Activated CD4-positive, alpha-beta T cell treated with anti-CD3 and anti-CD28 coated beads for 36 hours (primary cell): ENCODE measurements at places on chromosomes 7 and 10.

- DNase-seq: no peak
These were observed 3.5 kb upstream of the CFAP46 start for GRCh38 chr10:132945894-132946255.

- no peak for DNase-seq
These were observed 68.5 kb downstream of the AP3M1 start for GRCh38 chr10:74081941-74082718.

GRCh38 chr10:123382491-123382890 is 228.3 kb downstream of the BUB3 start:
- no peak for DNase-seq

DNA sequence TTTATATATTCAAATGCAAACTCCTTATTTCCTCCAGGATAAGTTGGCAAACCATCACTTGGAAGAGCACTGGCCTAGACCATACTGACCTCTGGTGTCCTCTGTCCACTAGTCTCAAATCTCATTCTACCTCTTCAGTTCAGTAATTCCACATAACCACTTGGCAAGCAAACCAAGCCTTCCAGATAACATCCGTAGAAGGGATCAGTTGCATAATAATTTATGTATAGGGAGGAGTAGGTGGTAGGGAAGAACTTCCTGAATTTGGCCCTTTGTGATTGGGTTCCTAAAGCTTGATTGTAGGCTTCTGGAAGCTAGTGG is 55.0 kb downstream of the WAC start:
- no peak for DNase-seq

DNA sequence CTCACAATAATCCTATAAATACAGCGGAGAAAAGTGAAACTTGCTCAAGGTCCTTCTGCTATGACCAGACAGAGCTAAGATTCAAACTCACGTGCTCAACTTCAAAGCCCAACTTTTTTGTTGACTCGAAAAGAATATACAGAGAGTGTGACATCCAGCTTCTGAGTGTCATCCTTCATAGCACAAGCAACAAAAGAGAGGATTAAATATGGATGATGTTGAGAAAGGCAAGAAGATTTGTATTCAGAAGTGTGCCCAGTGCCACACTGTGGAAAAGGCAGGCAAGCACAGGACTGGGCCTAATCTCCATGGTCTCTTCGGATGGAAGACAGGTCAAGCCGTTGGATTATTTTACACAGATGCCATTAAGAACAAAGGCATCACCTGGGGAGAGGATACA is 2.1 kb upstream of the FAM3C start:
- DNase-seq: no peak

GRCh38 chr7:35374858-35375257 is 121.0 kb upstream of the TBX20 start:
- DNase-seq: no peak

GRCh38 chr7:149415391-149416071 is 45.3 kb downstream of the ZNF777 start:
- no peak for DNase-seq

GRCh38 chr7:7535691-7536090 is at the start of gene COL28A1:
Gene COL28A1, minus strand, starts transcription at chr7:7535873. Its CDS starts 2,998 bp downstream, at chr7:7532875.
- DNase-seq: no peak

DNA sequence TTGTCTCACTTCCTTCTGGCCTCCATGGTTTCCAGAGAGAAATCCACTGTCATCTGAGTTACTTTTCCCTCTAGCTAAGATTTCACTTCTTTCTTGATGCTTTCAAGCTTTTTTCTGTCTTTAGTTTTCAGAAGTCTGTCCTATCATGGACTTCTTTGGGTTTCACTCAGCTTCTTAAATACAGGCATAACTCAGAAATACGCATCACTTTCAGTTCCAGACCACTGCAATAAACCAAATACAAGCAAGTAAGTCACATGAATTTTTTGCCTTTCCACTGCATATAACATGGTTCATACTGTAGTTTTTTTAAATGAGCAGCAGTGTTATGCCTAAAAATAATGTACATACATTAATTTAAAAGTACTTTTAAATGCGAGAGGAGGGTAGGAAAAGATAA is 48.7 kb downstream of the STK17A start:
- DNase-seq: no peak

- no peak for DNase-seq
These were observed 32.6 kb downstream of the ARHGAP21 start for GRCh38 chr10:24690961-24691512.

- no peak for DNase-seq
These were observed 175.0 kb downstream of the OTUD1 start for GRCh38 chr10:23613900-23614299.

- no peak for DNase-seq
These were observed 121.8 kb downstream of the NOC3L start for GRCh38 chr10:94240901-94241300.

DNA sequence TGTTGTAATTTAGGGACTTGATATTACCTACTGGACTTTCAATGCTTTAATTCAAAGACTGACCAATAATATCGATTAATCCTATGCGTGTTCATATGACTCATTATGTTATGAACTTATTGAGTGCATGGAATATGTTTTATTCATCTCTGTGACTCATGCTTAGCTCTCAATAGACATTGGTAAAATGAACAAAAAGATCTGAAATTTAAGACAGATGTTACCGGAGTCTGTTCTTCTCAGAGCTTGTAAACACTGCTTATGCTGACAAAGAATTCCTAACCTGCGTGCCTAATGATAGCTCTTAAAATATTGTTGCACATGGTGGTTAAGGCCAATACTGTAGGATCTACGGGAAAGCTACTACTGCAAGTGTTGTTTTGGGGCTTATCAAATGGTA is 131.5 kb upstream of the ACBD5 start:
- no peak for DNase-seq

DNA sequence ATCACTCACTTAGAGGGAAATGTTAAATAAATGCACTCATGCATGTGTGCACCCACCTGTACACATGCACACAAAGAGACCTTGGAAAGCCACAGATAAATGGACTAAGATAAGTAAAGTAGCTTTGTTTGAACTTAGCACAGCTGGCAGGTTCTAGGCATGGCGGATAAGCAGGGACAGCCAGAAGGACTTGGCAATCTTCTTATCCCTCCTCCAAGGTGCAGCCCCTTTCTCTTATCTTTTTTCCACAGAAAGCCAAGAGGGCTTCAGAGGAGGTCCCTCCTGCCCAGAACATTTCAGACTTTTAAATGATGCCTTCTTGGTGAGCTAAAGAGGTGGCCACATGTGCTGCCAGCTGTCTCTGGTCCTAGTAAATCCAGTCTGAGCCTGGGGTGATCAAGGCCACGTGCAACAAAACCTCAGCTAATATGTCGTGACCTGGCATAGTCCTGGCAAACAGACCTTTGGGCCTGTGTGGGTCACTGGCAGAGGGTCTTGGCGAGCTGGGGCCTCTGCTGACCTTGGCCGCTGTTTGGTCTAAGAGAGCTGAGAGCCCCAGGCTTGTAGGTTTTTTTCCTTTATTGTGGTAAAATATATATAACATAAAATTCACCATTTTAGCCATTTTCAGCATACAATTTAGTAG is 43.2 kb upstream of the SLC35B4 start:
- no peak for DNase-seq

DNA sequence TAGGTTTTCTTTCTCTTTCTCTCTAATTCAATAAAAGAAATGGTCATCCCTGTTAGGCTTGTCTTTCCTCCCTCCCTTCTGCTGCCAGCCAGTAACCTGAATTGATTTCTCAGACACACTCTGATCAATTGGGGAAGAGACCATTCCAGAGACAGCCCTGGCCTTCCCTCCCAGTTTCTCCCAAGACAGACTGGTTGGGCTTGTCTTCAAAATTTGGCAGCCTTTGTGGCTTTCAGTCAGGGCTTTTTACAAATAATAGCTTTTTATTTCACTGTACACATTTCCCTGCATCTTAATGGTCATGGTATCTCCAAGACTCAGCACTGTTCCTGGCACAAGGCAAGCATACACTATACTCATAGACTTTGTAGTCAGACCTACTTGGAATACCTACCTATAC is 33.9 kb downstream of the BCAP29 start:
- DNase-seq: no peak

- DNase-seq: no peak
These were observed 9.8 kb downstream of the AGBL3 start for GRCh38 chr7:134996097-134996550.

DNA sequence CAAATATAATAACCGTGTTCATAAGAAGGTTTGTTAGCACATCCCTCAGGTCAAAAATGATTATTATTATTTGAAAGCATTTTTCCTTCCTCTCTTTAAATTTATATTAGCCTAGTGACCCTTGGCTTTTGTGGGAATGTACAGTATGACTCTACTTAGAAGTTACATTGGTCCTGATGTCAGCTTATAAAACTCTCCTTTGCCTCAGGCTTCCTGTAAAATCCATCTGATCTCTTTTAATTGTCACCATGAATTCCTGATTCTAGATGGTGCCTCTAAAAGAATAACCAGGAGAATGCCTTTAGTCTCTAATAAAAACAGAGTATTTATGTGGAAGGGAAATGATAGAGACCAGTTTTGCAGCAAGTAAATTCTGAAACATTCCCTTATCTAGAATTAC is 1134.4 kb downstream of the XPNPEP1 start:
- no peak for DNase-seq

DNA sequence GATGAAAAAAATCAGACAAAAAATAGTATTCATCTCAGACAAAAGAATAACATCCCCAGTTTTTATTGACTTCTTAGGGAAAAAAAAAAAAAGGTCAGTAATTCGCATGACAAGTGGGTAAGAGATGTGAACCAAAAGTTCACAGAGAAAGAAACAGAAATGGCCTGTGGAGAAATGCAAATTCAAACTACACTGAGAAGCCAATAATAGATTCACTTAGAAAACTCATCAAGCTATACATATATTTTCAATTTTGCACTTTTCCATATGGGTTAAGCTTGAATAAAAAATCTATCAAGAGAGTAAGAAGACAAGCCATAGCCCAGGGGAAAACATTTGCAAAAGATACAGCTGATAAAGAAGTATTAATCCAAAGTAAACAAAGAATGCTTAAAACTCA is 28.0 kb downstream of the HERC4 start:
- DNase-seq: no peak

- DNase-seq: no peak
These were observed 701.4 kb downstream of the SUGCT start for GRCh38 chr7:40836218-40836617.
